Smooth muscle cell of the brain vasculature (primary cell): ENCODE measurements at places on chromosomes 12 and 14.

- DNase-seq = no peak
Measured at GRCh38 chr12:45217846-45218245, 2.0 kb downstream of the ANO6 start.

GRCh38 chr14:60944204-60944603 is 36.7 kb downstream of the TRMT5 start:
- DNase-seq = no peak

- peak; percentile 47 for DNase-seq
Measured at GRCh38 chr14:68843471-68844209, 50.8 kb upstream of the ZFP36L1 start.

GRCh38 chr12:27304856-27305255 is 27.8 kb upstream of the BMAL2 start:
- no peak for DNase-seq

- no peak for DNase-seq
Measured at GRCh38 chr12:40399656-40400055, 174.9 kb downstream of the LRRK2 start.

GRCh38 chr12:131773582-131774221 is 54.5 kb upstream of the MMP17 start:
- DNase-seq = no peak

DNA sequence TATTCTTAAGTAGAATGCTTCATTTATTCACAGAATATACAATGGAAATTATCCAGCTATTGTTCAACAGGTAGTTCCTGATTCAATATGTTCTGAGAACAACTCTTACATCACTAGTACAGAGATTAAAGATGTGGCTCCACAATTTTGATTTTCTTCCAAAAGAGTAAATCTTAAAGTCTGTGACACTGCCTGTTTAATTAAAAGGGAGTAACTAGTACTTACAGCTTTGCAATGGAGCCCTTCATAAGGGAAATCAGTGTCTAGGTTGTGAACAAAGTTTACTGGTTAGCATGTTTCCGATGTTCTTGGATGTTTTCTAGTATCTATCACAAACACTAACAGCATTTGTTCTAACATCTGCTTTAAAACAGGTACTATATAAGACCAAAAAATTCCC is 30.8 kb downstream of the MIA2 start:
- no peak for DNase-seq

DNA sequence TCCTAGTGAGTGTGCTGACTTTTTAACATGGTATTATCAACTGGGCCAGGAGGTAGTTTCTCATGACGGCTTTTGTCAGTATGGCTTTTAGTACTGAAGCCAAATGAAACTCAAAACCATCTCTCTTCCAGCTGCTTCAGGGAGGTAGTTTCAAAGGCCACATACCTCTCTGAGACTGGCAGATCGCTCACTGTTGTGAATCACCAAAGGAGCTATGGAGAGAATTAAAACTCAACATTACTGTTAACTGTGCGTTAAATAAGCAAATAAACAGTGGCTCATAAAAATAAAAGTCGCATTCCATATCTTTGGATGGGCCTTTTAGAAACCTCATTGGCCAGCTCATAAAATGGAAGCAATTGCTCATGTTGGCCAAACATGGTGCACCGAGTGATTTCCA is 141.1 kb downstream of the HMGA2 start:
- DNase-seq = peak; percentile 49

- no peak for DNase-seq
Measured at GRCh38 chr14:55238019-55238680, 33.1 kb upstream of the FBXO34 start.

DNA sequence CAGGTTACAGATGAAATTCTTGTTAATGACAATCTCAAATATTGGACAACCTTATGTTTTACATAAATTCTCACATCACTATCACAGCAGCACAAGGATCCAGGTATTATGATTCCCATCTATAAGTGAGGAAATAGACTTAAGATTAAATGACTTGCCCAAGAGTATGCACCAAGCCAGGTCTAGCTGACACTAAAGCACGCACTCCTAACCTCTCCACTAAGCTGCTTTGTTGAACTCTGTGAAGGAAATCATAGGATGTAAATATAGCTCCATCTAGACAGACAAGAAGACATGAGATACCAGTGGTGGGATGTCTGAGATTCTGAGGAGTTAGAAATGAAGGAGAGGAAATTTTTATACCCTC is 87.9 kb downstream of the PHLDA1 start:
- no peak for DNase-seq

DNA sequence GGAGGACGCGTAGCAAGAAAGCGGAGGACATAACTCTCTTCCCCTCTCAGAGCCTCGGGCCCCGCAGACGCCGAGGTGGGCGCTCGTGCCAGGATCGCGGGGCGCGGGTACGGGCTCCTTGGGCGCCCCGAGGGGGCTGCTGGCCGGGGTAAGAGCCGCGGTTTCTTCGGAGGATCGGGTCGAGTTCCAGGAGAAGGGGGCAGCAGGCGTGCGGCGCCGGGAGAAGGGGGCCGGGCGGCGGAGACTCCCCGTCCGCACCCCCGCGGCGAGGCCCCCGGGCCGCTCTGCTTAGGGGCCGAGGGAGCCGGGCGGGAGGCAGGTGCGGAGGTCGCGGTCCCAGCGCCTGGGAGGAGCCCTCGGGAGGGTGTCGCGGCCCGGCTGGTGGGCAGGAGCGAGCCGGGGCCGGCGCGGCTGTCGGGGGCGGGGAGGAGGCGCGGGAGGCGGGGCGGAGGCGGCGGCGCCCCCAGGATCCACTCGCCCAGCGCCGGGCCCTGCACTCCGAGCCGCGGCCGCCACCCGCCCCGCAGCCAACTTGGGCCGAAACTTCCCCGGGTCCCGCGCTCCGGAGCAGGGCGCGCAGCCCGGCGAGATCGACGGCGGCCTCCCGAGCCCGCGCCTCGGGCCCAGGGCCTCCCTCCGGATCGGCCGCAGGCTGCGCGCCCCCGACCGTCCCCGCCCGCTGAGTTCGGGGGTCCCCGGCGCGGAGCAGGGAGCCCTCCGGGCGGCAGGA is 64.4 kb downstream of the FBXL14 start:
- DNase-seq = no peak
